ENCODE measurements at places on chromosomes 13 and 19. TPM values are rescaled to one million over a fixed set of nuclear protein-coding genes. Genes with fewer than 3 reads are reported as not detected.

KIR3DL2 gene
- not detected for total RNA-seq

SIGLEC12 gene
- total RNA-seq = not detected

CEACAM4 gene
- total RNA-seq = not detected

TNFSF11 gene
- not detected for total RNA-seq

KL gene
- not detected for total RNA-seq

TSSK6 gene
- 2.4 TPM for total RNA-seq

ZNF570 gene
- 8.4 TPM for total RNA-seq

INAFM1 gene
- 0.51 TPM for total RNA-seq

CYP2F1 gene
- total RNA-seq = not detected

ALOX5AP gene
- 1.2 TPM for total RNA-seq

RXFP2 gene
- total RNA-seq = not detected

PLEKHA4 gene
- 21.3 TPM for total RNA-seq

SPACA7 gene
- total RNA-seq = not detected

MIER2 gene
- 16.5 TPM for total RNA-seq

CYP4F3 gene
- not detected for total RNA-seq

LSR gene
- total RNA-seq = 2.6 TPM

GGACT gene
- 1.8 TPM for total RNA-seq

EPSTI1 gene
- total RNA-seq = 6.3 TPM

IZUMO4 gene
- 1.2 TPM for total RNA-seq

URAD gene
- total RNA-seq = not detected

ZNF571 gene
- 2.4 TPM for total RNA-seq

HIF3A gene
- not detected for total RNA-seq

TMEM221 gene
- total RNA-seq = not detected

LRRC25 gene
- total RNA-seq = not detected

ACP7 gene
- 0.29 TPM for total RNA-seq

COMP gene
- 0.13 TPM for total RNA-seq

HSD17B14 gene
- total RNA-seq = not detected

MEIOSIN gene
- not detected for total RNA-seq

NRTN gene
- not detected for total RNA-seq

PEPD gene
- 58.5 TPM for total RNA-seq

COX6B2 gene
- total RNA-seq = not detected

SYNE4 gene
- total RNA-seq = not detected

PRR22 gene
- total RNA-seq = 2.9 TPM

GATAD2A gene
- total RNA-seq = 64.1 TPM

AZU1 gene
- total RNA-seq = not detected

FCGBP gene
- total RNA-seq = 0.06 TPM

C1QTNF9 gene
- total RNA-seq = not detected

CBARP gene
- total RNA-seq = 4.6 TPM

TNFSF13B gene
- 7.2 TPM for total RNA-seq

CPAMD8 gene
- total RNA-seq = not detected

PLPPR2 gene
- 25.1 TPM for total RNA-seq

IER2 gene
- total RNA-seq = 13.6 TPM

LGALS4 gene
- total RNA-seq = not detected

BCL3 gene
- total RNA-seq = 10.0 TPM

CSNK1G2 gene
- 103 TPM for total RNA-seq

PLK5 gene
- not detected for total RNA-seq

ZNF780A gene
- 11.3 TPM for total RNA-seq

KLK14 gene
- total RNA-seq = not detected

S1PR5 gene
- total RNA-seq = not detected

SWSAP1 gene
- total RNA-seq = 1.5 TPM

SAE1 gene
- 269 TPM for total RNA-seq

VSTM2B gene
- total RNA-seq = not detected

CEACAM7 gene
- total RNA-seq = not detected

ZNF93 gene
- 23.3 TPM for total RNA-seq

POGLUT2 gene
- 11.5 TPM for total RNA-seq

ELSPBP1 gene
- total RNA-seq = not detected

PET100 gene
- 13.1 TPM for total RNA-seq

Data from LHCN-M2 (cell line).